ENCODE measurements at places on chromosomes 4 and X.

GRCh38 chrX:9369802-9370291 is 95.0 kb upstream of the TBL1X start:
- DNase-seq, result no peak

DNA sequence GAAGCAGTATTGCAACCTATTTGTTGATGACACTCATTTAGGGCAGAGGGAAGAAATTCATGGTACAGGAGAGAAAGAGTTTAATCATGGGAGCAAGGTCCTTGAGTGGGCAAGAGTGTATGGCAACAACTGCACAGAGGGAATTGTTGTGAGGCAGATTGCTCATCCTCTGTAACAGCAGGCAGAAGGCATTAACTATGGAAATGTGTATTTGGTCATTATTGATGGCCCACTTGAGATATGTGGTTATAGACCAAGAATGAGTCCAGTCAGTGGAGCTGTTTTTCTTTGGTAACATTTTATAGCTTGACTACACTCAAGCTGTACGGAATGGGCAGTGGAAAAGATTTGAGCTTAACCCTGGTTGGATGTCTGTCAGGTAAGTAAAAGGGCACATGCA is 15.9 kb downstream of the PLRG1 start:
- DNase-seq, result no peak

GRCh38 chrX:619451-619811 is 11.2 kb upstream of the SHOX start:
- DNase-seq, result no peak

- DNase-seq, result no peak
Measured at GRCh38 chr4:79917246-79917645, 155.8 kb downstream of the ANTXR2 start.

DNA sequence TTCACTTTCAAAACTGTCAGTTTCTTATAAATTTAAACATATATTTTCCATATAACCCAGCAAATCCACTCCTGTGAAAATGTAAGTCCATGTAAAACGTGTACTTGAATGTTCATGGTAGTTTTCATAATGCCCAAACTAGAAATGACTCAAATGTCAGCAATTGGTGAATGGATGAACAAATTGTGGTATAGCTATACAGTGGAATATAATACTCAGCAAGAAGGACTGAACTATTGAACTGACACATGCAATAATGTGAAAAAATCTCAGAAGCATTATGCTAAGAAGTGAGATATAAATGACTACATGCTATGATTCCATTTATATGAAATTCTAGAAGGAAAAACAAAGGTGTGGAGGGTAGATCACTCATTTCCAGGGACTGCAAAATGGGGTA is 52.2 kb downstream of the USP53 start:
- no peak for DNase-seq

DNA sequence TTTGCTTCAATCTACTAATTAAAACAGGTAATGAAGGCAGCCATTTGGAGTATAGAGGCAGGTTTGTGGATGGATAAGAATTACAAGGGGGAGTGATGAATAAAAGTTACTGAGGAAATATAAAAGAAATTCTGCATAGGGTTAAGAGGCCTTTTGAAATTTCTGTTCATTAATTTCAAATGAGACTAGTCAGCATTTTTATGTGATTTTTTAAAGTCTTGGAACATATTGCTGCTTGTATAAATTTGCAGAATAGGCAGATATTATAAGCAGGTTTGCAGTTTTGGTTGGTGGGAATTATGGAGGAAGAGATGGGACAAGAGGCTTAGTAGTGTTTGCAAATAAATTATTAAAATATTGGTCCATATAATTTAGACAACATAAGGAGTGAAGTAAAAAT is 750.4 kb upstream of the AGA start:
- DNase-seq, result no peak

Measured in globus pallidus (tissue), 1 donor.